ENCODE measurements at places on chromosomes 4 and X. TPM values are rescaled to one million over a fixed set of nuclear protein-coding genes. Genes with fewer than 3 reads are reported as not detected.

DNA sequence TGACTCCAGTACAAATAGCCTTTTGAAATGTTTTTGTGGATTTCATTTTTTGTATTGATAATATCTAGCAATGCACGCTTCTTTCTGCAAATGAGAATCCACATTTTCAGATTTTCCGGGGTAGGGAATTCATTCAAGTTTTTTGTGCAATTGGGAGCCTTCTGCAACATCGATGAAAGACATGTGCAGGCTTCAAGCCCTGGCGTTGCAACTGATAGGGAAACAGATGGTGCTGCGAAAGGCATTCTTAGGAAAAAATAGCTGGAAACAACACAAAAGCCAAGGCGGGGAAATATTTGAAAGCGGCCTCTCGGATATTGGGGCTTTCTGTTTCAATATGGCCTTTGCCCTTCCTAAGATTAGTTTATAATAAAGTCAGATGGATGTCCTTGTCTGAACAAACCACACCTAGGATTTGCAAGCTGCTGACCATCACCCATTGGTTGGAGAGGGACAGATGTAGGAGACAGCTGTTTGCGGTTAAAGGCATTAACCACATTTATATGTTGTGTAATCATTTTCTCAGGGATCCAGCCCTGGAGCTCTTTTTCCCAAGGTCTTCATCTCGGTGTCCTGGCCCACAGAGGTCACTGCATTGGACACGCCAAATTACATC lies 136.5 kb downstream of the PRKX start:
- H3K27me3 ChIP-seq: no peaks in the 10 kb centered on the region
- H3K4me3 ChIP-seq: no peak overlapping the region
- DNase-seq: no peak
- H3K27ac ChIP-seq: peak overlapping the region; percentile 33
- H3K4me1 ChIP-seq: peaks cover 11% of the 10 kb centered on the region

DNA sequence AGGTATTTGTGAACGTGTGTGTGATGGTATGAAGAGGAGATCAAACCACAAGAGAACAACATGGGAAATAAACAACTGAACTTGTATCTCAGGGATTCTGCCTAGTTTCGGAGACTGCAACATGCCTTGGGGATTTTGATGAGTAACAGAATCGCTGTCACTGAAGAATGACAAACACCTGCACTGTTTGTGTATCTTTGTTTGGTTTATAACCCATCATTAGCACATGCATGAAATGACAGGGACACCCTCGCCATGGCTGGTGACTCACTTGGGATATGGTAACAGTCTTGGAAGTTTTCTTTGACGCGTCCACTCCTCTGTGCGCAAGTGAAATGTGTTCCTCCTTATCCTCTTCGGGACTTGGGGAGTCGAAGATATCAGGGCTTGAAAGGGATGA lies 30.3 kb upstream of the MAP3K15 start:
- H3K27me3 ChIP-seq: no peaks in the 10 kb centered on the region
- H3K4me3 ChIP-seq: no peak overlapping the region
- H3K4me1 ChIP-seq: no peaks in the 10 kb centered on the region
- no peak overlapping the region for H3K27ac ChIP-seq

DNA sequence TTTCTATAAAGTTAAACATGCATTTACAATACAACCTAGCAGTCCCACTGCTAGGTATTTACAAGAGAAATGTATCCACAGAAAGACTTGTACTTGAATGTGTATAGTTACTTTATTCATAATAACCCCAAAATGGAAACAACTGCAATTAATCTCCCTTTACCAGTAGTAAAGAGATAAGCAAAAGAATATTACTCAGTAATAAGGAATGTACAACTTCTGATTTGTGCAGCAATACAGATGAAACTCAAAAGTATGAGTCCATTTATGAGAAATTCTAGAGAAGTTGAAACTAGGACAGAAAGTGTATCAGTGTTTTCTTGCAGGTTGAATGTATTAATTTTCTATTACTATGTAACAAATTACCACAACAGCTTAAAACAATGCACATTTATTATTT lies 15.2 kb downstream of the USP53 start:
- H3K27me3 ChIP-seq: no peaks in the 10 kb centered on the region
- no peak overlapping the region for H3K27ac ChIP-seq
- no peak for DNase-seq
- peaks cover 2% of the 10 kb centered on the region for H3K4me1 ChIP-seq

Gene NDP
- total RNA-seq: not detected

DNA sequence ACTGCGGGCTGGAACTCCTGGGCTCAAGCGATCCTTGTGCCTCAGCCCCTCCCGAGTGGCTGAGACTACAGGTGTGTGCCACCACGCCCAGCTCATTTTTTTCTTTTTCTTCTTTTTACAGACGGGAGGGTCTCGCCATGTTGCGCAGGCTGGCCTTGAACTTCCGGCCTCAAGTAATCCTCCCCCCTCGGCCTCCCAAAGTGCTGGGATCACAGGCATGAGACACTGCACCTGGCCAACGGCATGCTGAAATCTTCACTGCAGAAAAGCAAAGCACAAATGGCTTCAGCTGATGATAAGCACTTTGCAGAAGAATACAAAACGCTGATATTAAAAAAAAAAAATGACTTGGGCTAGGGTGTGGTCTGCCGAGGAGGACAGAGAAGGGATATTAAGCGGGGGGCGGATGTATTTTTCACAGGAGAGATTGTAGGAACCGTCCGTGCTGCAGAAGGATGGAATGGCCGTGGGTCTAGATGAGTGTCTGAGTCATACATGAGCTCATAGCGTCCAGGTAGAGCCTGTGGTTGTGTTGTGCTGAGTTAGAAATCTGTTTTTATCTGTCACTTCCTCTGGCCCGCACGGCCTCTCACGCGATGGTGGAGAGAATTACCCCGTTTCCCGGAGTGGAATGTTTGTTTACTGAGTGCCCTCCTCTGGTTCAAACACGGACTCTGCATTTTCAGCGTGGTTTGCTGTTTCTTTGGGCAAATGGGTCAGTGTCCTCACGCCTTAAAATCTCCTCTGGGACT lies 8.5 kb upstream of the AKAP17A start:
- no peak overlapping the region for H3K27ac ChIP-seq
- no peak for DNase-seq
- no peaks in the 10 kb centered on the region for H3K36me3 ChIP-seq

Gene GPR119
- total RNA-seq: not detected

GRCh38 chrX:84363663-84364062 lies 138.6 kb downstream of the HDX start:
- H3K27ac ChIP-seq: peak overlapping the region; percentile 10
- H3K27me3 ChIP-seq: no peaks in the 10 kb centered on the region

DNA sequence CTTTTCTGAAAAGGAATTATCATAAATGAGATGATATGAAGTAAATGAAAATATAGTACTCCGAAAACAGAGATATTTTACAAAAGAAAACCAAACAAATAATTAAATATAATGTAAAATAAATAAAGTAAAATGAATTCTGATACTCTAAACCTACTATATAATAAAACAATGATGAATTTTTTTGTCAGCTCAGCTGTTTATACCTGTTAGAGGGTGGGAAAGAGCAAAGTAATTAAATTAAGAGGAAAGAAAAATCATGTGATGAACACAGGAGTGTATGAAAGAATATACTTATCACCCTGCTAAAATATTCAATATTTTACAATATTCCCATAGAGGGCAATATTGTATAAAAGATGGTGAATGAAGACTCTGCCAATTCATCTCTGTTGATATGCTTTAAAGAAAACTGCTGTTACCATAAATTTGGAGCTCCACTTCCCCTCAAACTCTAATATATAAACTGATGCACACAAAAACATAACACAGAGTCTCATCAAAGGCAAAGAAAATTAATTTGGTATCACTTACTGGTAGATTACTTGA lies 6.5 kb upstream of the NDST4 start:
- no peak overlapping the region for H3K4me3 ChIP-seq
- no peaks in the 10 kb centered on the region for H3K27me3 ChIP-seq
- H3K36me3 ChIP-seq: no peaks in the 10 kb centered on the region
- H3K4me1 ChIP-seq: peaks cover 6% of the 10 kb centered on the region
- no peak overlapping the region for H3K27ac ChIP-seq
